ENCODE measurements at places on chromosomes 7 and 10.

DNA sequence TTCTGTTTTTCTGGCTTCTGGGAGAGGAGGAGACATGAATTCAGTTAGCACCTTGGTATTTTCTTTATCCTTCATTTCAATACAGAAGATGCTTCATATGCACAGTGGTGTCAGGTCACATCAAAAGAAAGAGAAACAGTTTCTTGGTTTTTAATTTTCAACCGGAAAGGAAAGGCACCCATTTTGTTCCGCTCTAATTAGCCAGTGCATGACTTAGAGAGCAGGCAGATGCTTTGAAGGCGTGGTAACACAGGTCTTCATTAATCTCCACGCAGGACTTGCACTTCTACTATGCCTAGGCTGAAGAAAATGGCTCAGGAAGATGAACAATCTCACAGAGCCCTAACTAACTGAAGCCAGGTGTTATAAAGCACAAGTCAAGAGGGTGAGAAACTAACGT is 70.4 kb upstream of the ATRNL1 start:
- H3K27ac ChIP-seq: no peak overlapping the region
- H3K27me3 ChIP-seq: peaks cover 27% of the 10 kb centered on the region
- no peaks in the 10 kb centered on the region for H3K36me3 ChIP-seq
- no peaks in the 10 kb centered on the region for H3K4me1 ChIP-seq
- DNase-seq: no peak

DNA sequence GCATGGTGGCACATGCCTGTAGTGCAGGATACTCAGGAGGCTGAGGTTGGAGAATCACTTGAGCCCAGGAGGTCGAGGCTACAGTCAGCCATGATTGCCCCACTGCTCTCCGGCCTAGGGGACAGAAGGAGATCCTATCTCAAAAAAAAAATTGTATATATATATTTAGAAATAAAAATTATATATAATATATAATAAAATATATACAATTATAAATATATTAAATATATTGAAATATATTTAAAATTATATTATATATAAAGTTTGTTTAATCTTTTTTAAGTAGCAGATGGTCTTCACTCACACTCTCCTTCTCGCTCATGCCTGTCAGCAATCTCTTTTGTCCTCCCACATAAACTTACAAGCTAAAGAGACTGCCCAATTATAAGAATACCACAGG is 58.5 kb downstream of the LMBR1 start:
- no peak overlapping the region for H3K27ac ChIP-seq
- H3K36me3 ChIP-seq: peaks cover 19% of the 10 kb centered on the region
- no peak for DNase-seq
- H3K27me3 ChIP-seq: no peaks in the 10 kb centered on the region
- peaks cover 3% of the 10 kb centered on the region for H3K4me1 ChIP-seq

DNA sequence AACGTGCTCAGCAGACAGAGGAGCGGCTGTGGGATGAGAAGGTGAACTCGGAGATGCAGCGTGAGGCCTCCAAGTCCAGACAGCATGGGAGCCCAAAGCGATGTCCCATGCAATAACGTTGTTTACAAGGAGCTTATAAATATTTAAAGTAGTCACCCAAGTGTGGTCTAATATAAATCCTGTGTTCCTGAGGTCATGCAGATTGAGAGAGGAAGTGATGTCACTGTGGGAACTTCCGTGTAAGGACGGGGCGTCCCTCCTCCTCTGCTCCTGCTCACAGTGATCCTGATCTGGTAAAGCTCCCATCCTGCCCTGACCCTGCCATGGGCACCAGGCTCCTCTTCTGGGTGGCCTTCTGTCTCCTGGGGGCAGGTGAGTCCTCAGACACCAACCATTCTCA is 94.7 kb upstream of the PRSS58 start:
- H3K27me3 ChIP-seq: peaks cover 25% of the 10 kb centered on the region
- peaks cover 6% of the 10 kb centered on the region for H3K36me3 ChIP-seq
- DNase-seq: no peak
- peaks cover 22% of the 10 kb centered on the region for H3K4me1 ChIP-seq
- peak overlapping the region; percentile 69 for H3K27ac ChIP-seq

- no peaks in the 10 kb centered on the region for H3K4me1 ChIP-seq
- H3K4me3 ChIP-seq: no peak overlapping the region
- H3K27me3 ChIP-seq: no peaks in the 10 kb centered on the region
- no peak for DNase-seq
Observed at GRCh38 chr10:10038348-10038747, 979.3 kb upstream of the CELF2 start.

GRCh38 chr7:128732521-128733277 is 6.5 kb upstream of the CALU start:
- no peaks in the 10 kb centered on the region for H3K27me3 ChIP-seq
- no peaks in the 10 kb centered on the region for H3K36me3 ChIP-seq
- H3K27ac ChIP-seq: no peak overlapping the region
- no peak for DNase-seq

- no peak overlapping the region for H3K4me3 ChIP-seq
- H3K36me3 ChIP-seq: no peaks in the 10 kb centered on the region
- no peak for DNase-seq
- H3K27ac ChIP-seq: no peak overlapping the region
- no peaks in the 10 kb centered on the region for H3K4me1 ChIP-seq
- H3K27me3 ChIP-seq: peaks cover 86% of the 10 kb centered on the region
Observed at GRCh38 chr7:122305475-122306319, 1.1 kb upstream of the FEZF1 start.

DNA sequence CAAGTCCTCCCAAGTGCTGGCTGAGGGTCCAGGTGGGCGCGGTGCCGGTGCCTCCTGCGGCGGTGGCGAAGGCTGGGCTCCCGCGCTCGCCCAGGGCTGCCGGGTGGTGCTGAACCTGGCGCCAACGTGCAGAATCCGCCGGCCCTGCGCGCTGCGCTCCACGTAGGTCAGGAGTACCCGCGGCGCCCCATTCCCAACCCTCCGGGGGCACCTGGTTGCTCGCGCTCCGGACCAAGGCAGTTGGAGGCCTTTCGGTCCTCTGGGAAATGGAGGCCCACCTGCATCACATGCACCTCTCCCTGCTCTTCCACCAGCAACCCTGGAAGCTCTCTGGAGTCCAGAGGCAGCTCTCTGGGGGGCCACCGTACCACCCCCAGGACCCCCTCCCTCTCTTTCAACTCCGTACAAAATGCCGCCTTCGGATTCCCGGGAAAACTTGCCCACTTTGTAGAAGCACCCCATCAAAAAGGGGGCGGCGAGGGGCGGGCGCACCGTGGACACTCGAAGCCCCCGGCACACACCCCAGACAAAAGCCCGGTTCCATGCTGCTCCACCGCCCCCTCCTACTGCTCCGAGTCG is 745 bp downstream of the SLC16A9 start:
- DNase-seq: no peak
- H3K36me3 ChIP-seq: no peaks in the 10 kb centered on the region
- H3K27me3 ChIP-seq: peaks cover 84% of the 10 kb centered on the region
- H3K27ac ChIP-seq: no peak overlapping the region

GRCh38 chr10:101073631-101074030 is 11.8 kb downstream of the KAZALD1 start:
- no peak overlapping the region for H3K27ac ChIP-seq
- H3K27me3 ChIP-seq: peaks cover 63% of the 10 kb centered on the region

DNA sequence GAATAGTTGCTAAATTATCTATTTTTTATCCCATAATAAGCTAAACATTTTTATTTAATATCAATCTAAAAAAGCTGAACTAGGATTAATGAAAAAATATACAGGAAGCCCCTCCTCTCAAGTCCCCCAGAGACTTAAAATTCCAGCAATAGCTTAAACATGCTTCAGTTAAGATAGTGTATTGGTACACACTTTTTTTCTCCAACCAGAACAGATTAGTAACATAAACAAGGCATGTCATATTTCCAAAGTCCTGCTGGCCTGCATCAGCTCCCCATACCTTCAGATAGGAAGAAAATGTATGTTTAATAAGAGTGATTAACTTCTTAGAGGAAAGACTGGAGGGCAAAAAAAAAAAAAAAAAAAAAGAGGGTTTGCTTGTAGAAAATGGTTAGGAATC is 7.1 kb downstream of the TBX20 start:
- no peak for DNase-seq
- no peaks in the 10 kb centered on the region for H3K36me3 ChIP-seq
- H3K4me3 ChIP-seq: no peak overlapping the region
- no peak overlapping the region for H3K27ac ChIP-seq
- peaks cover 78% of the 10 kb centered on the region for H3K27me3 ChIP-seq

DNA sequence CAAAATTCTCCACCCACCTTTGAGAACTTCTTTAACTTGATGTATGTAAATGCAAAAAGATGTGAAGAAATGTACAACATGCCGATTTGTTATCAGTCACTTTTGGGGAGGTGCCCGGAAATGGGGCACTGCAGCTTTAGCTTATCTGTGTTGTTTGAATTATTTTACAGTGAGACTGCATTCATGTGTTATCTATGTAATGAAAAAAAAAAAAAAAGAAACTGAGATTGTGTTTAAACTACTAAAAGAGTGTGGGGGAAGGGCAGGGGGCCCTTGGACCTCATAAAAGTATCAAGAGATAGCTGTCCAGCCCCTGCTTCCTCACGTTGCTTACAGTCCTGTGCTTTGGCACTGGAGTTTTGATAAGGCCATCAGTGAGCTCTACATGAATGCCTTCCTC is 259.4 kb downstream of the STK31 start:
- no peaks in the 10 kb centered on the region for H3K36me3 ChIP-seq
- no peaks in the 10 kb centered on the region for H3K27me3 ChIP-seq
- H3K4me1 ChIP-seq: no peaks in the 10 kb centered on the region
- no peak for DNase-seq

DNA sequence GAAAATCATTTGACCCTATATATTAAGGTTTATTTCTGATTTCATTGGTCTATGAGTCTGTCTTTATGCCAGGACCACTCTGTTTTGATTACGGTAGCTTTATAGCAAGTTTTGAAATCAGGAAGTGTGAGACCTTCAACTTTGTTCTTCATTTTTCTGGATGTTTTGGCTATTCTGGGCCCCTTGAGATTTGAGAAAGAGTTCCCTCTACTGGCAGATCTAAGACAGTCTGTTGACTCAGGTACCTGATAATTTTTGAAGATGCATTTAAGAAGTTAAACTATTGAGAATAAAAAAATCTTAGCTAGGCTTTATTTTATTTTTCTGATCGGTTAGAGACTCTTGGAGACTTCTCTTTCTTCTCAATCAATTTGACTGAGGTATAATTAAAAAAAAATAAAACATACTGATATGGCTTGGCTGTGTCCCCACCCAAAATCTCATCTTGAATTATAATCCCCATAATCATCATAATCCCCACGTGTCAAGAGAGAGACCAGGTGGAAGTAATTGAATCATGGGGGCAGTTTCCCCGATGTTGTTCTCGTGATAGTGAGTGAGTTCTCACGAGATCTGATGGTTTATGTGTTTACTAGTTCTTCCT is 209.2 kb downstream of the SNX10 start:
- H3K4me1 ChIP-seq: no peaks in the 10 kb centered on the region
- DNase-seq: no peak
- H3K4me3 ChIP-seq: no peak overlapping the region
- H3K27me3 ChIP-seq: peaks cover 29% of the 10 kb centered on the region
- H3K27ac ChIP-seq: no peak overlapping the region
- no peaks in the 10 kb centered on the region for H3K36me3 ChIP-seq

DNA sequence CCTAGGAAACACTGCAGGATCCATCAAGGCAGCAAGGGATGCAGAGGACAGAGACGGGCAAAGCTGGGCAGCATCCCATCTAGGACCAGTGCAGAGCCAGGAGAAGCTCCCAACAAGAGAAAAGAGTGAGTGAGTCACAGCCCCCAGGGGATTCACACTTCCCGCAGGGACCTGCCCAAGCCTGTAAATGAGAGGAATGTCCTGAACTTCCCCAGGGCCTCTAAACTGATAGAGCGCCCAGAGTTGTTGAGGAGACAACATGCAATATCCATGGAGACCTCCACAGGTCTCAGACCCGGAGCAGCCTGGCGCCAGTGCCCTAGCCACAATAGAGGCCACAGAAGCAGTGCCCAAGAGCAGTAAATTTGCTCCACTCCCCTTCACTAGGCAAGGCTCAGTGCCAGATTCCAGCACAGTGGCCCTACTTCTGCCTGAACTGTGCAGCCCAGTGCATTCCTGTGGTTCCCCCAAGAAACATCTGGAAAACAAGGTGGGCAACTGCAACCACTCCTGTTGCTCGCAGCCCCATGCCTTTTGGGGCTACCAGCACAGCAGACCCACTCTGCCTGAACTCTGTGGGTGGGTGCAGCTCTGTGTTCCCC is 567.5 kb downstream of the POM121L12 start:
- H3K36me3 ChIP-seq: no peaks in the 10 kb centered on the region
- no peaks in the 10 kb centered on the region for H3K27me3 ChIP-seq
- no peak overlapping the region for H3K27ac ChIP-seq

DNA sequence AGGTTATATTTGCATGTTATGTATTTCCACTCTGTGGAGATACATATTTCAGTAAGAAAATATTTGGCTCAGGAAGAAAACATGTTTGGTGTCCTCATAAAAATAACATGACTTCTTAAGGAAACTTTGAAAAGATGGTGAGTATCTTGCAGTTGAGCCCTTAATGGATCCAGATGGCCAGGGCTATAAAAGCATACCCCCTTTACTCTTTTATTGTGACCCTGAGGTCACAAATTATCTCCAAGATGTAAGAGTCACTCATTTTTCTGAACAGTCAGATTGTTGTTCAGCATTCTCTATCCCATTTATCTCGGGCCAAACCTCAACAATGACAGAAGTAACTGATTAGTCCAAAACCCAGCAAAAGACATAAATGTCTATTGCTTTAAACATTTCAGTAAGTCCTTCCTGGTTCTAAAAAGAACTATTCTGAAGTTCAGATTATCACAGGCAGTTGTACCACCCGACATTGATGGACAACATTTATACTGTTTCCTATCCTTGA is 539.4 kb downstream of the PARD3 start:
- DNase-seq: no peak

DNA sequence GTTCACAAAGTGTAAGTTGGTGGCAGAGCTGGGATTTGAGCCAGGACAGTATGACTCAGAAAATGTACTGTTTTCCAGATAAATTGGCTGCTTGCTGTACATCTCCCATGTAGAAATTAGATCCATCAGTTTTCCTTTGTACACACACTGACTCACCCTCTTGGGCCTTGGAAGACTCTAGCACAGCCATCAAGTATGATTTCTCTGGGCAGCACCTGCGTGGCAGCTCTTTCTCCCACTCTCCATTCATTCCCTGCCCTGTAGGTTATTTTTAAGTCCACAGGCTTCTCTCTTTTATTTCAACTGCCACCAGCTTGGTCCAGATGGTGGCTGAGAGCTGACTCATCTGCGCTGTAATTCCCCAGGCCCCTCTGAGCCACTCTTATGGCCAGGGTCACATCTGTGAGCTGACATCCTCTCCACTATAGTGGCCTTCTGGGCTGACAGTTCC is 28.3 kb upstream of the SDK1 start:
- no peak for DNase-seq
- H3K27ac ChIP-seq: no peak overlapping the region
- H3K4me3 ChIP-seq: no peak overlapping the region
- H3K36me3 ChIP-seq: no peaks in the 10 kb centered on the region
- H3K4me1 ChIP-seq: no peaks in the 10 kb centered on the region
- H3K27me3 ChIP-seq: no peaks in the 10 kb centered on the region

GRCh38 chr7:18224138-18224537 is 196.5 kb upstream of the PRPS1L1 start:
- H3K27ac ChIP-seq: no peak overlapping the region
- no peak for DNase-seq
- H3K27me3 ChIP-seq: no peaks in the 10 kb centered on the region
- no peaks in the 10 kb centered on the region for H3K36me3 ChIP-seq

- H3K36me3 ChIP-seq: no peaks in the 10 kb centered on the region
- no peak for DNase-seq
- peaks cover 73% of the 10 kb centered on the region for H3K27me3 ChIP-seq
Observed at GRCh38 chr7:3836855-3837254, 535.8 kb downstream of the SDK1 start.

Data from central memory CD8-positive, alpha-beta T cell (primary cell).